ENCODE measurements at places on chromosomes 1 and 21. TPM values are rescaled to one million over a fixed set of nuclear protein-coding genes. Genes with fewer than 3 reads are reported as not detected.

GRCh38 chr1:55320891-55321290 lies 105.7 kb upstream of the USP24 start:
- no peak for DNase-seq

- DNase-seq, result peak; percentile 84
Measured at GRCh38 chr1:14945132-14946010, 208.2 kb upstream of the TMEM51 start.

DNA sequence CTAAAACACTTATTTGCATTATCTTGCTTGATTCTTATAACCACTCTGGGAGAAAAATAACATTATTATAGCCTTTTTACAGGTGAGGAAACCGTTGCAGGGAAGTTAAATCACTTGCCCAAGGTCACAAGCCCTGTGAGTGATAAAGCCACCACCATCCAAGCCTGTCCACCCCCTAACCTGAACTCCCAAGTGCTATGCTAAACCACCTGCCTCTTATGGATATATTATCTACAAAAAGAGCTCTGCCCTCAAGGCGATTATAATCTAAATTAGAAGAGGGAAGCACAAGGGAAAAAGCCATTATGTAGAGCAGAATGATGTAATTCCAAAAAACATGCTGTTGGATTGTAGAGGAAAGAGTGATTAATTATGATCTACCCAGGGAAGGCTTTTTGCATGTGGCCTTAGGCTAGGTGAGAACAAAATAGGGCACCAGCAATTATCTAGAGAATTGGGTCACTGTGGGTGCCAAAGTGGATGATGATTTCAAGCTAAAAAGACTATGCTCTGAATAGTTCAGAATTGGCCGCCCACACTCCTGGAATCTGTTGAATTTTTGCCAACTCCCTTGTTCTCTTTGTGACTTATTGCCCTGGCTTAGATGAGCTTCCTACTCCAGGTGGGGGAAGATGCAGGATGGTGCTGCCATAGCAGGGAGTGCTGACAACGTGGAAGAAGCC lies 205.3 kb downstream of the FGGY start:
- no peak for DNase-seq

GRCh38 chr1:10250663-10251062 lies 40.3 kb downstream of the KIF1B start:
- DNase-seq, result no peak

- DNase-seq, result peak; percentile 24
Measured at GRCh38 chr1:32470431-32470830, 5.6 kb downstream of the ZBTB8B start.

DNA sequence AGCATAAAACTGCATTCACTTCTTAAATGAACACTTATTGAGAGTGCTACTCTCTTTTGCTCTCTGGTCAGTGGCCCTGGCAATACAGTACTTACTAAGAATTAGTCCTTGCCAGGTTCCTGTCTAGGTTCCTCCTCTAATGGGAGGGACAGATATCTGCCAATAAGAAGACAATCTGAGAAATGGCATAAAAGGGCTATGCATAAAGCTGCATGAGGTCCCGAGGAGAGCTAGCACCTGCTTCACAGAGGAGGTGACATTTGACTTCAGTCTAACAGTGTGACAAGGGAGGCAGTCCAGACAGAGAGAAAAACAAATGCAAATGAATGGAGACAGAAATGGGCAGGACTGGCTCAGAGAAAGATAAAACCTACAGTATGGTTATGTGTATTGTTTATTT lies 357.1 kb upstream of the SGIP1 start:
- no peak for DNase-seq

GRCh38 chr1:51605961-51606723 lies 10.8 kb upstream of the OSBPL9 start:
- DNase-seq, result no peak

GRCh38 chr1:169608226-169608625 lies 21.7 kb downstream of the SELP start:
- no peak for DNase-seq

GRCh38 chr1:178345238-178345637 lies 151.5 kb downstream of the CLEC20A start:
- no peak for DNase-seq

DNA sequence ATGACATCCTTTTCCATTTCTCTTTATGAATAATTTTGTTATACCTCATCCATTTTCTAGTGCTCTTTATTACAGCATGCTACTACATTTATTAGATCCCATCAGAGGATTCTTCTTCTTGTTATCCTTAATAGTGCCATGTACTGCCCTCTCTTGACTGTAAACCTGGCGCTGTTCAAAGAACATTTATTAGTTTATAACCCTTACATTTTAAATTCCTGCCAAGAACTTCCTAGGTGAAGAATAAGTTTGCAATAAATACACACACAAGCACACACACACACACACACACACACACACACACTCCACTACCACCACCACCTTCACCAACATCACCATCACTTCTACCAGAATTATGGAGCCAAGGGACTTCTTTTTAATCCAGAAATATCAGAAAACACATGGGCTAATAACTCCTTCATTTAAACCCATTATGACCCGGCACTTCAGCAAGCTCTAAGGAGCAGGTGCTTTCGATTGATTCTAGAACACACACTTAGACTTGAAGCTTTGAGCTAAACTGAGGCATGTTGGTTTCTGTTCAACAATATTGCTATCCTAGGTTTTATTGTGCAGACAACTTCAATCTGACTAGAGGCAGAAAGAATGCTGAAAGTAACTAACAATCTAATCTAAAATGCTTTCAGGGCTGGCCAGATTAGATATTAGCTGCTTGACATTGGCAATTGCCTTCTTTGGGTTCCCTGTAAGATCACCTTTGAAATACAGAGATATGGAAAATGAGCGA lies 556.8 kb downstream of the LMO4 start:
- no peak for DNase-seq

GRCh38 chr1:89918794-89919155 lies 76.1 kb upstream of the ZNF326 start:
- DNase-seq, result no peak

DNA sequence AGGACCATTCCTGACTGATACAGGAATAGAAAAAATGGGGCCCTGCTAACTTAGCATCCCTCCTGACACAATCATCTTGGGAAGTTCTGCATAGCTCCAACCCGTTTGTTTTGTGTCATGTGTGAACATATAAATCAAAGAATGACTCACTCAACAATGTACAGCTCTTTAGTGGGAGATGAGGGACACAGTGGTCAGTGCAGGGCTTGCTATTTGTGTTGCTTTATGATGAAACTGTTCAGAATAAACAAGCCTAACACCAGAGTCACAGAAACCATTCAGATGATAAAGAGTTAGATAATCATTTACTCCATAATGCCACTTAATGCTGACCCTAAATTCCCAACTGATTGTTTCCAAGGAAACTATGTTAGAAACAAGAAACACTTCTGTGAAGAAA lies 154.2 kb upstream of the ZNHIT6 start:
- DNase-seq, result no peak

DNA sequence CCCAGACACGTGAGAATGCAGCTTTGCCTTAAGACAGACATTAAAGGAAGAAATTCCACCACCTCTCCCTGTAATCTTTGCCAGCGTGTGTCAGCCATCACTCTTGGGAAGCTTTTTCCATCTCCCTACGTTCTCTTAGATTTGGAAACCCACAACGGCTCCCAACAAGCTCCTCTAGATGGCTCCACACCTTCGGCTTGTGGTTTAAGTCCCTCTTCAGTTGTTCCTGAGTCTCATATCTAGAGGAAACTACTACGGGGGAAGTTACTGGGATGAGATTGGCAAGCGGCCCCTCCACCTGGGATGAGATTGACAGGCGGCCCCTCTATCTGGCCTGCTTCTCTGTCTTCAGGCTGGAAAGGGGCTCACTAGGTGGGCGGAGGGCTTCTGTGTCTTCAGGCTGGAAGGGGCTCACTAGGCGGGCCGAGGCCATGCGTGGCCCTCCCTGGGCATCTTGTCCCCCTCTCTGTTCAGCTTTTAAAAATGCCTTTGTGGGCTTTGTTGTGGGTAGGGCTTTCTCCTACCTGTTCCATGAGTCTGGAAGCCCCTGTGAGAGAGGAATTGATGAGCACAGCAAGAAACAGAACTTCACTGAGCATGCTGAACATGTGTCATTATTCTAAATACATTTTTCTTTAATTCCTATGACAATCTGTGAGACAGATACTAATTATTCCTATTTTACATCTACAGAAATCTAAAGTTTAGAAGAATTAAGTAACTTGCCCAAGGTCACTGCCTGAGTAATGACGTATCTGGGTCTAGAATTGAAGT lies 670.5 kb downstream of the KIF26B start:
- DNase-seq, result peak; percentile 60

- no peak for DNase-seq
Measured at GRCh38 chr1:235661568-235661967, 12.0 kb upstream of the GNG4 start.

DNA sequence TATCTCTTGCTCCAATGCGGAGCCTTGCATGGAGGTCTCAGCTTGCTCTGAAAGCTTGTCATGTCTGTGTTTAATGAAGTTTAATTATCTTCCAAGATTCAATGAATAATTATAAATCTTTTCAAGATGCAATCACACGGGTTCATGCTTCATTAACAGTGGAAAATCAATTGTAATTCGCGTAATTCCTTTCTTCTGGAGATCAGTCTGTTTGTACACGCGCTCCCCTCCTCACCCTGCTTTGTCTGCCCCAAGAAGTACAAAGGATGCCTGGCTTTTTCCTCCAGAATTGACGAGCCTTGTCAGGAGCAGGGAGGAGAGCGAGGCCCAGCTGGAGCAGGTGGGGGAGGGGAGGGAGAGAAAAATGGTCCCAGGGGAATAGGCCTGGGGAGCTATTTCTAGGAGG lies 65.0 kb upstream of the DISP3 start:
- DNase-seq, result peak; percentile 75

GRCh38 chr1:246404078-246404477 lies 103.0 kb downstream of the SMYD3 start:
- DNase-seq, result no peak

DNA sequence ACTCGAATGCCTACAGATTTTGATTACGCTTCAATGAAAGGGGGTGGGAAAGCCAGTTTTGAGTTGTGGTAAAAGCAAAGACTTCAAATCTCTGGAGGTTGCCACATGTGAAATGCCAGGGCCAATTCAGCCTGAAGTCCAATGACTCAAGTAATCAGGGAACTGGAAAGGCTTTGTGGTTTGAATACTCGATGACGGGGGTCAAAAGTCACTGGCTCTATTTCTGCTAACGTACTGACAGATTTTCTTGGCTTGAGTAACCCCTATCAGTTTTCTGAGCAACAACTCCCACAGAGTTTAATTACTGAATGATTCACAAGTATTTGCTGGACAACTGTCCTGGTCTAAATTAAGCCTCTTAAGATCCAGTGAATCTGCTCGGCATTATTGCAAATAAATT lies 152.2 kb downstream of the SIPA1L2 start:
- no peak for DNase-seq

DNA sequence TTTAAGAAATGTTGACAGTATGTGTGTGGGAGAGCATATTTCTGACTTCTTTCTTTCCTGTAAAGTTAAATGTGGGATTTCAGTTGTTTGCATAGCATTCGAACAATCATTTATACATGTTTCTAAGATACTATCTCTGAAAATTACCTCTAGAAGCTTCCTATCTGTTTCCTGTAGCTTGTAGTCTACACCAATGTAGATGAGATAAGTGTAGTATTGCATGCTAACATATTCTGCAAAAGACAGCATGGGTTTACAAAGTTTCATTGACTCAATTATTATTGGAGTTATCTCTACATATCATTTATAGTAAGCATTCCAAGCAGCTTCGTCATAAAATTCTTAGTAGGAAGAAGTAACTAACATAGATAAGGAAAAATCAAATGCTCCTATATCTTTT lies 98.9 kb upstream of the DPYD start:
- DNase-seq, result no peak

DNA sequence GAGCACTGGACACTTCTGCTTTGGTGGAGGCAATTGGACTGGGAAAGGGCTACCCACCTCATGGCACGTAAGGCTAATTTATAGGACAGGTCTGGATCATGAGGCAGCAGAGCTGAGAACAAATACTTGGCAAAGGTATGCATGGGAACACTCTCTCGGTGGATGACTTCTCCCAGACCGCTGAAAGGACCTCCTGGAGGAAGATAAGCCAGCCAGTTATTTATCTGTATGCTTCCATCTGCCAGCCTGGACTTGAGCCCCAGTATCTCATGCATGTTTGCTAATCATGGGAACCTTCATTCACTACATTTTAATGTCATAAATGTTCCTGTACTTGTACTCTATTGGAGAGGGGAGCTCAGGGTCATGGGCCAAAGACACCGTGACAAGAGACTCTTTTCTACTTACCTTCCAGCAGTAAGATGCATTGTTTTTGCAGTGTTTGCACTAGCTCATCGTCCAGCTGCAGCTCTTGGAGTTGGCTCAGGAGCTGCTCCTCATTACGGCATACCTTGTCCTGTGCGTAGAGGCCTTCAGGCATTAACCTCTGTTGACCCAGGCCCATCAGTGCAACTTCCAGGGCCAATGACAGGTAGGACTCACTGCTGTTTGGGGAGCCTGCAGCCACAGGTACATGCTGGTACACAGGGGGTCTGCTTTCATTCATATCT lies 23.7 kb downstream of the UROD start:
- no peak for DNase-seq

DNA sequence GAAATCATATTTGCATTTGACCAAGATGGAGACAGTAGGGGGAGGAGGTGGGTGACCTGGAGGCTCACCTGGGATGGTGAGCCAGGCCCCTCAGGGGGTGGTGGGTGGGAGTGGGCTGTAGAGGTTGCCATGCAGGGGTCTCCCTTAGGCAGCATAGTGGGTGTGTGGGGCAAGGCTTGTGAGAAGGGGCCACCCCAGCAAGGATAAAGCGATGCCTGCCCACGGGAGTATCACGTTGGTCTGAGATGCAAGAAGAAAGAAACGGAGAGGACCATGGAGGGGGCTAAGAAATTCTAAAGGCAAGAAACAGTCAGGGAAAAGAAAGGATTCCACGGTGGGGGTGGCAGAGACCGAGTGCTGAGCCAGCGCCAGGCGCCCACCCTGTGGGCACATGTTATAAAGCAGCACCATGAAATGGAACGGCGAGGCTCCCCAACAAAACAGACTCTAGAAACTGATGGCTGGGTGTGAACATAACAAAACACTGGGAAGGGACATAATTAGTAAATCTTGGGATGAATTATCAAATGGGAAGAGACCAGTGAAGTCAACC lies 11.7 kb upstream of the C2CD2 start:
- no peak for DNase-seq

- DNase-seq, result no peak
Measured at GRCh38 chr1:169141356-169141755, 34.9 kb downstream of the ATP1B1 start.

- no peak for DNase-seq
Measured at GRCh38 chr1:79726911-79727310, 720.4 kb upstream of the ADGRL4 start.

GRCh38 chr1:53521924-53522552 lies 62.8 kb downstream of the DMRTB1 start:
- no peak for DNase-seq

ANXA9 gene
- 1.6 TPM for total RNA-seq

HSD3B1 gene
- not detected for total RNA-seq

RC3H1 gene
- total RNA-seq, result 18.9 TPM

GRHL3 gene
- 0.33 TPM for total RNA-seq

LCE2C gene
- total RNA-seq, result not detected

TMOD4 gene
- not detected for total RNA-seq

SETD4 gene
- total RNA-seq, result 14.7 TPM

Data from H7 (cell line).